AG20443 (cell line): ENCODE measurements at places on chromosomes 4 and X.
A peak's percentile ranks its signal among the peaks of the same experiment; 100 is the strongest.

DNA sequence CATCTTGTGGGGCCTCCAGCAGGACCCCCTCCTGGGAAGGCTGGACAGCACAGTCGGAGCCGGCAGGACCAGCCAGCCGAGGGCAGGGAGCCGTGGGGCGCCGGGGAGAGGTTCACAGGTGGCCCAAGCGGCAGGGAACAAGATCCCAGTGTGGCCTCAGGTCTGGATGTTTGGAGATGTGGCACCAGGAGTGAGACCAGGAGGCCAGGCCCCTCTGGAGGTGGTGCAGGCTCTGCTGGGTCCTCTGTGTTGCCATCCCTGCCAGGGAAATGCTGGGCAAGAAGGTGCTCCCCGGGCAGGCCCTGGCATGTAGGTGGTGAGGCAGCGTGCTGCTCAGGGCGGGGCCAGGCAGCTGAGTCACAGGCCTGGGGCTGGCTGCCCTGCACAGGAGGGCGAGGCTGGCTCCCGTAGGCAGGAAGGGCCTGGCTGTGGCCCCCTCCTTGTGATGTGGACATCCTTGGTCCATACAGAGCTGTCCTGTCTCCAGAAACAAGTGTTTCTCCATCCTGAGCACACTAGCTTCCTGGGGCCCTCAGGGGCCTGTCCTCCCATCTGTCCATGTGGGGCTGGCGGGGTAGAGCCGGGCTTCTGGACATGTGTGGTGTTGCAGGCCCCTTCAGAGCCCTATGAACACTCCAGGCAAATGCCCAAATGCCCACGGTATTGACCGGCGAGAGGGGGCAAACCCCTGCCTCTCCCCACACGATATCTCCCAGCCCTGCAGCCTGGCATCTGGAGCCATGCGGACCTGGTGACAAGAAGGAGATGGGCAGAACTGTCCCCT lies 4.8 kb upstream of the HGFAC start:
- peak; percentile 90 for DNase-seq

DNA sequence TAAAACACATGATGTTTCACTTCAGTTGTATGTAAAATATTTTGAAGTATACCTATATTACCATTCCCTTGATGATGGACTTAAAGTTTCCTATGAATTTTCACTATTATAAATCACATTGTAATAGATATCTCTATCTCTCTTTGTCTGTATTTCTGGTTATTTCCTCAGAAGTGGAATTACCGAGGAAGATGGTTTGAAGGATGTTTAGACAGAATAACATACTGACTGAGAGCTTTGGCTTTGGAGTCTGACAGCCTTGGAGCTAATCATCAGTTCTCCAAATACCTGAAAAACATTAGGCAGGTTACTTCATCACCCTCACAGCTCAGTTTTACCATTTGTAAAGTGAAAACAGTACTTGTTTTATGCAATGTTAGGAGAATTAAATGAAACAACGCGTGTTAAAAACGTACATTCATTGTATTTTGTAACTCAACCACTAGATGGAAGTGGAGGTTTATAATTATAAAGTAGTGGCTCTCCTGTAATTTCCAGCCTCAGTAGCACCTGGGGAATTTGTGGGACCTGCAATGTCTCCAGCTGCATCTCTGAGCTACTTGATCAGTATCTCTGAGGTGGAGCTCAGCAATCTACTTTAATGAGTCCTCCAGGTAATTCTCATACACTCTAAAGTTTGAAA lies 14.3 kb downstream of the JCHAIN start:
- peak; percentile 55 for DNase-seq

DNA sequence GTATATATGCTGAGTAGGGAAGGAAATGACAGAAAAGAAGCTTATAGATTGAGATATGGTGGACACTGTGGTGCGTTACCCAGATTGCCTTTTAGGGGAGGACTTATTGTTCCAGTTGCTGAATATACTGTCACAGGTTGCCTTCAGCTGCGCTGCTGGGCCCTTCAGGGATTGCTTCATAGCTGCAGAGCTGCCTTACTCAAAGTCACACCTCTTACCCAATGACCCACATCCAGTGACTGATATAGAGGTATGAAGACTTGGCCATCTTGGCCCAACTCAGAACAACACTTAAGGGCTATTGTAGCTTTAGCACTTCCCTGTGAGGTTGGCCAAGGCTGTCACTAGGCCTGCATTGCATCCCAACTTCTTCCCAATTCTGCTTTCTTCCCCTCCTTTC lies 63.4 kb upstream of the TMEM164 start:
- no peak for DNase-seq

DNA sequence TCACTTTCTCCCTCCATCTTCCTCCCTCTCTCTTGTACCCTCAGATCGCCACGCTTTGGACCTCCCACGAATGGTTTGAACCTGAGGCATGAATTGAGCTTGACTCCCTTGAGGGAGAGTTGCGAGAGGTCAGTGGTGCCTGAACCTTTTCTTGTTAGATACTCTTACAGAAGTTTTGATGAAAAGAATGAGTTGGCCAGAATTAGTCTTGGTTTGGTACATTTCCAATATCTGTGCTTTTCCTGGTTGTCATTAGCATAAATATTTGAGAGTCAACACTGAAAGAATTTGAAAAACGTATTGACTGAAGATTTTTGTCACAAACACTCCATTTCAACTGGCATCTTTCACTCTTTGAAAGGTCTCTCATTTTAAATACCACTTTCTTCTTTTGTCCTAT lies 510.6 kb upstream of the DIPK2B start:
- DNase-seq = peak; percentile 9

GRCh38 chr4:55947912-55948725 lies 626 bp upstream of the CEP135 start:
- peak; percentile 65 for DNase-seq

DNA sequence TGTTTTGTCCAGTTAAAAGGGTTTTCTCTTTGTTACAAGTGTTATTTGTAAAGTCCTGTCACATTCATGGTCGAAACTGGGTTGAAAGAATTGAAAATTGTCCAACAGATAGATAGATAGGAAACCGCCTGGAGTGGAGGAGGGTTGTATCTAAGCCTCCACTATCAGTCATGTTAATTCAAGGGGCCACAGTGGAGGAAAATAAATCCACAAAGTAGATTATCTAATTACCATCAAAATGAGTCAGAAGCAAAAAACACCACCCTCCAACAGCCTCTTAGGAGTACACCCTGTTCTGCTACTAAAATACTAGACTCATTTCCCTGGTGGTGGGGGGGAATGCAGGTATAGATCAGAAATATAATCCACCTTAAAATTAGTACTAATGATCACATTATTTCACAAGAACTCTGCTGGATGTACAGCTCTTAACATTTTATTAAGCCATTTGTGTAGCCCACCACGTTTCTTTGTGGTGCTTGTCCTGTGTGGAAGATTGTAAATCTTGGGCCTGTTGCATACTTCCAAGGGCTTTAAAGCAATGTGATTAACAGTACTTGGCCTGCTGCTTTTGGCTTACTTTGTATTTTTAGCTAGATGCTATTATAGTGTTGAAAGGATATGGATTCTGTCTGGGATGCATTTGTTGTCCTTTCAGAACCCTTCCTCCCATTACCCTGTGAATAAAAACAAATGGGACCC lies 26.8 kb downstream of the RBBP7 start:
- no peak for DNase-seq

DNA sequence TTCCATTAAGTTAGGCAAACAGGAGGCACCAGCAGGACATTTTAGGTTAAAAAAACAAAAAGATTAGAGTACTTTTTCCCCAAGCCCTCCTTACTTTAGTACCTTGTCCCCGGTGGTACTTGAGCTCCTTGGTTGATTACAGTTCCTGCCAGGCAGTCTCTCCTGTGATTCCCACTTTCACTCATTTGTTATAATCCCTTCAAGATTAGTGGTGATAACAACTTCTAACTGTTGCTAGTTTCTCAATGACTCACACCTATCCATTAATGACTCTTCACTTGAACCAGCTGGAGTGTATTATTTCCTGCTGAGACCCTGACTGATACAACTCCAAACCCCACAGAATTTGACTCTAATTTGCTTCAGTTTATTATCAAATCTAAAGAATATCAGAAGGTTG lies 765.0 kb upstream of the DIAPH2 start:
- DNase-seq = no peak

- peak; percentile 40 for DNase-seq
Measured at GRCh38 chr4:123235431-123235830, 161.2 kb upstream of the SPRY1 start.

DNA sequence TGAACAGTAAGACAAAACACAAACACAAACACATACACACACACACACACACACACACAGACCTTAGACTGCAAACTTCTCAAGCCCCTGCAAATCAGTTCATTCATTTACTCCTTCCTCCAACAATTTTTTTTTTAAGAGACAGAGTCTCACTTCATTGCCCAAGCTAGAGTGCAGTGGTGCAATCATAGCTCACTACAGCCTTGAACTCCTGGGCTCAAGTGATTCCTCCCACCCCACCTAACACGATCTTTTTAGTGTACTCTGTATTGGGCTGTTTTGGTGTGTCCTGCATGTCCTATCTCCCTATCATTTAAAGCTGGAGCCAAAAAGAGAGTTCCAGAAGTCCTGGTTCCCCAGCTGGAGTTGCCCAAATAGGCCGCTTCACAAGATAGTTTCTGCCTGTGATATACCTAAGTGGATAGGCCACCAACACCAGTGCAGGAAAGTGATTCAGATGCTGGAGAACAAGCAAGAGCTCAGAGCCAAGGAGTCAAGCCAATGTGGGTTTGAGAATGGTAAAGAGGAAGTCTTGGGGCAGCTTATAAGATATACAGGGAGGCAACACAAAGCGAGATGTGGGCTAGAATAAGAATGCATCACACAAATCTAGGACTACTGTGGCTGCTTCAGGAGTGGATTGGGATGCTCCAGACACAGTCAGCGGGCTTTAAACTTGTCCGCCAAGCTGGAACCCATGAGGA lies 85.4 kb upstream of the RAPGEF2 start:
- DNase-seq = no peak

GRCh38 chr4:108107101-108107500 lies 61.6 kb downstream of the LEF1 start:
- no peak for DNase-seq

- DNase-seq = no peak
Measured at GRCh38 chr4:5843573-5844530, 49.0 kb downstream of the CRMP1 start.

GRCh38 chr4:27024805-27025204 lies 164.2 kb downstream of the STIM2 start:
- DNase-seq = no peak

- no peak for DNase-seq
Measured at GRCh38 chr4:185892165-185892564, 80.2 kb upstream of the SORBS2 start.

DNA sequence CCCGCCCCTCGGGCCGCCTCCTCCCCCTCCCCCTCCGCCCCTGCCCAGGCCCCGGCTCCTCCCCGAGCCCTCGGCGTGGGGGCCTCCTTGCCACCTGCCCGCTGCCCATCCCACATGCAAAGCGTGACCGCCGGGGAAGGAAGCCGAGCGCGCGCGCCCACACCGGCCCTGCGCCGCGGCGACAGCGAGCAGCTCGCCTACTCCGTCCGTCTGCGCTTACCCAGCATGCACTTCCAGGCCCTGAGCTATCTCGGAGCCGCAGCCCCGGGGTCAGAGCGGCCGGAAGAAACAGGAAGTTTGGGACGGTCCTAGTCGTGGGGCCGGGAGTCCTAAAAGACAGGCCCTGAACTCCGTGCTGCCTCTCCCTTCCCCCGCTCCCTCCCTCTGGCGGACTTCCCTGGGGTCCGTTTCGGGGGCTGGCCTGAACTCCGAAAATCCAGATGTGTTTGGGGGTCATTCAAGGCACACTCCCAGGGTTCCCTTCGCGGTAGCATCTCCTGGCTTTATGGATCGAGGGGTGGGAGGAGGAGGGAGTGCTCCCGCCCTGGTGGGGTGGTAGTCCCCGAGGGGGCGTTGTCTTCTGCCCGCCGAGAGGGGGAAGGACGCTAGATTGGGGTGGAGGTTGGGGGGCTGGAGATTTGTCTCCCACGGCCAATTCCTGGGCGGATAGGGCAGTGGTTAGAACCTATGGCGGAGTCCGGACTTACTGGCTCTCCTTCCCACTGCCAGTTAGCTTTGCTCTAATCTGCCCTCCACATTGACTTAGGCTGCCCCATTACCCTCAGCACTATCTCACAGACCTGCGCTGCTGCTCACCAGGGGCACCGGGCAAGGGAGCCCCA lies 25.0 kb upstream of the BCORL1 start:
- peak; percentile 77 for DNase-seq

- no peak for DNase-seq
Measured at GRCh38 chr4:75434105-75434504, 80.1 kb downstream of the RCHY1 start.

DNA sequence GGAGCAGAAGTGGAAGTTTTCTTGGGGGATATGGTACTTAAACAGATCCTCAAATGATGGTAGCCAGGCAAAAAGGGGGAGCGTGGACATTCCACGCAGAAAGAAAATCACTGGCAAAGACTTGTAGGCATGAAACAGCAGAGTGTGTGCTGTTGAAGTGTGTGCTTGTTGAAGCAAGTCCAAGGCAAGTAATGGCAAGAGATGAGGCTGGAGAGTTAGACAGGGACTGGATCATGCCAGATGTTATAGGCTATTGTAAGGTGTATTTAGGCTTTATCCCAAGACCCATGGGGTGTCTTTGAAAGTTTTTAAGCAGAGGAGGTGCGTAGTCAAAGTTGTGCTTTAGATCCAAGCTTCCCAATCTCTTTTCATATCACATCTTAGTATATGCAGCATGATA lies 124.5 kb downstream of the MBNL3 start:
- DNase-seq = no peak

DNA sequence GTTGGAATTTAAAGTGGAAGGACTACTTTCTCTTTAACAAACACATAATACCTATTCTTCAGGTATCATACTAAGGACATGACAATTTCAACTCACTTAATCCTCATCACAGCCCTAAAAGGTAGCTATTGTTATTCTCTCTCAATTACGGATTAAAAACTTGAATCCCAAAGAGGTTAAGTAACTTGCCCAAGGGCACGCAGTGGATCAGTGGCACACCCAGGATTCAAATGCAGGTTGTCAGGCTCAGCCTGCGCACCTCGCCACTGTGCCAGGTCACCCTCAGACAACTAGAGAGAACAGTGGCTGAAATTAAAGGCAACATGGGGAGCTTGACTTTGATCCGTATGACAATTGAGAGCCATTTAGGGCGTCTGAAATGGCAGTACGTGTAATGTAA lies 67.6 kb downstream of the MFAP3L start:
- DNase-seq = no peak
